Activated T-cell treated with anti-CD3 and anti-CD28 coated beads for 1 hour (primary cell): ENCODE measurements at places on chromosomes 4 and X.

GRCh38 chr4:56662782-56663468, 18.2 kb downstream of the HOPX start:
- DNase-seq, result no peak

DNA sequence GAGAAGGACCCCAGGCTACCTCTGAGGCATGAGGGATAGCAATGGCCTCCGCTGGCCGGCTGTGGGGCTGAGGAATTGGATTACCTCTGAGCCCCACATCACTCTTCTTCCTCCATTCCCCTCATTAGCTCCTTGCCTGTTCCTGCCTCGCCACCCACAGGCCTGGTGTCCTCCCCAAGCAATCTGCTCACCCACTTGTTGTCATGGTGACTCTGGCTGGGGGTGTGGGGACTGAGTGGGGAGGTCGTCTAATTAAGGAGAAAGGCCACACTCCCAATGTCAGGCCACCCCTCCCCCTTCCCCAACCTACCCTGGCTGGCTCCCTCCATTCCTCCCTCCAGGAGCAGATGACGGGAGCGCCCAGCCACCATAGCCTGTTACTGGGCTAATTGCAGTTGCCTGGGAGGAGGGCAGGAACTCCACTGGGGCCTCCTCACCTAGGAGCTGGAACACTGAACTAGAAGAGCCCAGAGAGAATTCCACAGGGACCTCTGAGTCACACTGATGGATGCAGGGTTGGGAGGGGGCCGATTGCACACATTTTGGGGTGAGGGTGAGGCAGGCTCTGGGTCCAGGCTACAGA, 20.7 kb downstream of the NALF2 start:
- no peak for DNase-seq

DNA sequence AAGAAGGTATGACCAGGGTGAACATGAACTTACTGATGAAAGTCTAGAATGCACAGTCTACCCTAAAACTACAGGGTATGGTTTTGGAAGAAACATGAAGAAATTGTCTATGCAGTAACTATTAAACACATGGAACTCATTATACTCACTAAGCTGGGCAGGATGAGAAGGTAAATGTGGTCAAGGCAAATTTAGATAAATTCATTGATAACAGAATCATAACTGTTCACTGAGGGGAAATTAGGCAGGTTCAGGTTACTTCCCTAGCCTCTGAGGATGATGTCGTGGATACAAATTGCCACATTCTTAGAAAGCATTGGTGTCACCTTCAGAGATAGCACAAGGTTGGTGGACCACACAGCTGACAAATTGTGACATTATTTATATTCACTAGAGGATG, 40.4 kb upstream of the MID1IP1 start:
- DNase-seq, result no peak

DNA sequence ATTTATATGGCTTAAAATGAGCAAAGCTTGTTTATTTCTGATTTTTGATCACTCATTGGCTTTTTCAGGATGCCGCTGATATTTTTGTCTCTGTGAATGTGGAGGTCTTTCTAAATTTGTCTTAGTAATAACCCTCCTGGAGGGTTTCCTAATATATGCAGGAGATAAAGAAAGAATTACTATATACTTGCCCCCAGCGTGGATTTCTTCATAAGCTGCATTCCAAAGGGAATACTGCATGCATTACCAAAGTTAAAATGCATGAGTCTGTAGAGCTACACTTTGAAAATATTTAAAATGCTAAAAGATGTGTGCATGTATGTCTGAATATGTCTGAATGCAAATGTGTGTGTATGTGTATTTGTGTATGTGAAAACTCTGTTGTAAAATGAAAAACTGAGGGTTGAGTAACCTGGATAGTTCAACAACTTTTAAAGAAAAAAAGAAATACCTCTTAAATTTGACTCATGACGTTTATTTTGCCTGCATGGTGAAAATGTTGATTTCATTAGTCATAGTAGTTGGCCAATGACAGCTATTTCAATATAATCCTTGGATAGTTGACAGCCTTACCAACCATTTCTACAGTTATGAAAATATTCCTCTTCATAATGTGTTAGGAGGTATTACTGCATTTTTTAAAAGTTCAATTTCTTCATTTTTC, 113.2 kb upstream of the ZNF827 start:
- no peak for DNase-seq

- no peak for DNase-seq
Observed at GRCh38 chr4:153518001-153518400, 51.8 kb downstream of the TMEM131L start.

DNA sequence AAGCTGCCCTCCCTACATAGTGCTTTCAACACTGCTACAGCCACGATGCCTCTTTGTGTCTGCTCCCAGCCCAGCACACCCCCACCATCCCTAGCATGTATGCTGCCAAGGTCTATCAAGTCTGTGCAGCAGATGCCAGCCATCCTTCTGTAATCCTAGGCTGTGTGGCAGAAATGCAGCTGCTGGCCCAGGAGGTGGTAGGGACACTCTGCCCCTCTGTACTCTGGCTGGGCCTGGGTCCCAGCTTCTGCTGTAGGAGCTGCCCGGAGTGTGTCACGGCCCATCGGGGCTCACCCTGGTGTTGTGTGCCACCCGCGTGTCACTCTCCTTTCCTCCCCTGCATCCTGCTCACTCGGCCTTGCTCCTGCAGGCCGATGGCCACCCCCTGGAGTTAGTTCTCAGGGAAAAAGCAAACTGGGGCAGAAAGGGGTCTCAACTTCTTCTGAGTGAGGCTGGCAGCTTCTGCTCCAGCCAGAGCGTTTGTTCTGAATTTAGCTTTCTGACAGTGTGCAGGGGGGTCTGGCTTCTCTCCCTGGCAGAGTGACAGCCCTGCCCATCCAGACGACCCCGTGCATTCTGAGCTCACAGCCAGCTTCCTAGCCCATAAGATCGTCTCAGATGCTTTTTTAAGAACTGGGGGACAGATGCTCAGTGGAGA, 22.7 kb downstream of the PSAPL1 start:
- no peak for DNase-seq

- DNase-seq, result no peak
Observed at GRCh38 chr4:139286186-139286698, 6.2 kb upstream of the MGARP start.

- no peak for DNase-seq
Observed at GRCh38 chrX:37644381-37645305, 40.9 kb upstream of the XK start.

- DNase-seq, result no peak
Observed at GRCh38 chr4:139978692-139979091, 175.3 kb downstream of the MAML3 start.

GRCh38 chr4:80540785-80541469, 205.4 kb downstream of the CFAP299 start:
- DNase-seq, result no peak

DNA sequence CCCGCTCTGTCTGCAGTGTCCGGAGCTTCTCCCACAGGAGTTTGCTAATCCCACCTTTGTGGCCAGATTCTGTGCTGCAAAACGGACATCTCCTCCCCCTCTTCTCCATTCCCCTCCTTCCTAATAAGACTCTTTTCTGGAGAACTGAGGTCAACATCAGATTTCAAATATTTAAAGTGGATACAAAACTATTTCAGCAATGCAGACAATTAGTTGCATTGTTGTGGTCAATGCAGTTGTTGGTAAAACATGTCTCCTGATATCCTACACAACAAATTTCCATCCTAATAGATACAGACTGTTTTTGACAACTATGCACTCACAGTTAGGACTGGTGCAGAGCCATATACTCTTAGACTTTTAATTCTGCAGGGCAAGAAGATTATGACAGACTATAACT, 5.1 kb upstream of the MCUB start:
- no peak for DNase-seq

DNA sequence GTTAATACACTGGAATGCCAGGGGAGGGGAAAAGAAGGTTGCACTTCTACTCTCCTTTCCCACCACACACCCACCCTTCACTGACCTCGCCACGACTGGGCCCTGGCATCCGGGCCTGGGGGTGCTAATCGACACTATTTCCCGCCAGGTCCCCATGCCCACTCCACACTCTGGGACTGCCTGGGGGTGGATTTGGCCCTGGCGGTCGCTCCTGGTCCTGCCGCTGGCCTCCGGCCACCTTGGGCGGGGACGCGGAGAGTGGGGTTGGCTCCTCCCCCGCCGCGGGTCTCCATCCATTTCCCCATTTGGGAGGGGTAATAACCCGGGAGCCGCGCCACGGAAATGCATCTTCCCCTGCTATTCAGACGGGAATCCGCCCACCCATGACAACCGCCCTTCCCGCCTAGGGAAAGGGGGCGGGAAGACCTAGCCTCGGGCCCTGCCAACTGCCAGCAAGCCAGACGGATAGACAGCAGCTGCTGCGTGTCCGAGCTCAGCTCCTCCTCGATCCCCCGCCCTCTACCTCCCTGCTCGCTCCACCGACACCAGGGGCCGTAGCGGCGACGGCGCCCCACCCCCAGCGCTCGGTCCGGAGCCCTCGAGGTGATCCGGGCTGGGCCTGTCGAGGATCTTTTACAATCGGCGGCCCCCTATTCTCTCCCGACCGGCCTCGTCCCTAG, 78.1 kb downstream of the RLIM start:
- DNase-seq, result no peak
